Caco-2 (cell line): ENCODE measurements at places on chromosomes 2 and 18.
A peak's percentile ranks its signal among the peaks of the same experiment; 100 is the strongest.

- DNase-seq = no peak
Observed at GRCh38 chr2:212098966-212099365, 439.6 kb downstream of the ERBB4 start.

DNA sequence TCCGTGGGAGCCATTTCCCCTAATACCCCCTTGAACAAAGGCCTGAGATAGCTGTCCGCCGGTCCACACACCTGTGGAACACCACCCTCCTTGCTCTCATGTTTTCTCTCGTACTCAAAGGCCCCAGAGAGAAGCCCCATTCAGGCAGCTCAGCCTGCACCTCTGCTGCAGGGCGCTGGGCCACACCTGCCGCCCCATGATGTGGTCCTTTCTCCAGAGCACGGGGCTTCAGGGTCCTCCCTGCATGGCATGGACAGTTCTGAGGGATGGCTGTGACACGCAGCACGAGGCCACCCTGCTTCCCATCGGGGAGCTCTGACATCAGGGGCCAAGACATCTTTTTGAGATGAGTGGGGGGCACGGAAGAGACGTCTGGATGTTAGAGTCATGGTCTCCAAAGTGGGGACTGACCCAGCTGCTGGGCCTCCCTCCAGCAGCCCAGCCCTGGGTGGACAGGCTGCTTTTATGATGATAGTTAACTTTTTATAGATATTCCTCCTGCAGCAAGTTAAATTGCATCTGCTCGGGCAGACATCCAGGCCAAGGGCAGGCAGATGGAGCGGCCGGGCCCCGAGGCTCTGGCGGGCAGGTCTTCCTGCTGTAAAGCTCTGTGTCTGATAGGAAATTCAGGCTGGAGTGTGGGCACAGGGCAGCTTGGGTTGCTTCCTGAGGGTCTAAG lies 56.7 kb downstream of the SDC1 start:
- no peak for DNase-seq

DNA sequence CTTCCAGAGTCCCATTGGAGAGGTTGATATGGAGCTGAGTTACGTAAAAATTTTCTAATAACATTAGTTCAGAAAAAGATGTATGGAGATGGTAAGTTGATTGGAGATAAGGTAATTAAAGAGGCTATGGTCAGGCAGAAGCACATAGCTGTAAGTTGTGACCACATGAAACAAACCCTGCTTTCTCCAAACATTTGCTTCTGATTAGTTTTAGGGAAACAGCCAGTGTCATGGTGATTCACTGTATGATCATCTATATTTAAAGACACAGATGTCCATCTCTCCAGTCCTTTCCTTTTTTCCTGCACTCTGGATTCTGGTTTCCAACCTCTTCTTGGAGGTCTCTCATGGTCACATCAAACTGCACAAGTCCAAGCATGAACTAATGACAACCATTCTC lies 1550.8 kb upstream of the PIK3C3 start:
- DNase-seq = no peak

GRCh38 chr2:231348173-231348572 lies 47.3 kb upstream of the B3GNT7 start:
- peak; percentile 62 for DNase-seq

DNA sequence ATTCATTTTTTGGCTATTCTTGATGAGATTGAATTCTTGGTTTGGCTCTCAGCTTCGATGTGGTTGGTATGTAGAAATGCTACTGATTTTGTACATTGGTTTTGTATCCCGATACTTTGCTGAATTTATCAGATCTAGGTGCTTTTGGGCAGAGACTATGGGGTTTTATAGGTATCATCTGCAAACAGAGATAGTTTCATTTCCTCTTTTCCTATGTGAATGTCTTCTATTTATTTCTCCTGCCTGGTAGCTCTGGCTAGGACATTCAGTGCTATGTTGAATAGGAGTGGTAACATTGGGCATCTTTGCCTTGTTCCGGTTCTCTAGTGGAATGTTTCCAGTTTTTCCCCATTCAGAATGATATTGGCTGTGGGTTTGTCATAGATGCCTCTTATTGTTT lies 5.5 kb upstream of the TACR1 start:
- no peak for DNase-seq

DNA sequence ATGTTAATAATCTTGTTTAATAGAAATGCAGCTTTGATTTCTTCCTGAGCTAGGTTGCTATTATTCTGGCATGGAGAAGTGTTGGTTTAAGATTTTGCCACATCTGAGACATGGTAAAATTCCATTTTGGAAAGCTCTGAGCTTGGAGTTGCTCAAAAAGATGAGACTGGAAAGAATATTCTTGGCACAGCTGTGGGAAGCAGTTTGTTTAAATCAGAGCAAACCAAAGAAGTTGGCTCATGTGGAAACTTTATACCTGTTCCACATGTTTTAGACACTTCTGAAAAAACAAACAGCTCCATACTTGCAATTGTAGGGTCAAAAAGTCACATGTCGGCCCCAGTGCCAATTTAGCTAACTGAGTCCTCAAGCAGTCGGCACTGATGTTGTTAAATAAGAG lies 116.6 kb downstream of the SLC4A3 start:
- no peak for DNase-seq

GRCh38 chr2:134470561-134471168 lies 216.8 kb downstream of the MGAT5 start:
- no peak for DNase-seq
